ENCODE measurements at places on chromosomes 1 and 21.

DNA sequence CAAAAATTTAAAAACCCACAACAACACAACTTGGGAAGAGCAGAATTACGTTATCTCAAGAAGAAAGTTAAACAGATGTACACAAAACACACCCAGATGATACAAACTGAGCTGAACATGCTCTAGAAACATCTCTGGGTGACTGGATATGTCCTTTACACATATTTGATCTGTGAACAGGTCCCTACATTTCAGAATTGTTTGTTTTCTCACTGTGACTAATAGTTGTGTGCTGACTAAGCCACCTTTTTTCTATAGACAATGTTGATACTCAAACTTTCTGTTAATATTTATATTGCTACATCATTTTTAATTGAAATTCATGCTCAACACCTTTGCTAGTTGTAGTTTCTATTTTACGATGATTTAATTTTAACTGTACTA, 1.0 kb upstream of the F11R start:
- DNase-seq = no peak

DNA sequence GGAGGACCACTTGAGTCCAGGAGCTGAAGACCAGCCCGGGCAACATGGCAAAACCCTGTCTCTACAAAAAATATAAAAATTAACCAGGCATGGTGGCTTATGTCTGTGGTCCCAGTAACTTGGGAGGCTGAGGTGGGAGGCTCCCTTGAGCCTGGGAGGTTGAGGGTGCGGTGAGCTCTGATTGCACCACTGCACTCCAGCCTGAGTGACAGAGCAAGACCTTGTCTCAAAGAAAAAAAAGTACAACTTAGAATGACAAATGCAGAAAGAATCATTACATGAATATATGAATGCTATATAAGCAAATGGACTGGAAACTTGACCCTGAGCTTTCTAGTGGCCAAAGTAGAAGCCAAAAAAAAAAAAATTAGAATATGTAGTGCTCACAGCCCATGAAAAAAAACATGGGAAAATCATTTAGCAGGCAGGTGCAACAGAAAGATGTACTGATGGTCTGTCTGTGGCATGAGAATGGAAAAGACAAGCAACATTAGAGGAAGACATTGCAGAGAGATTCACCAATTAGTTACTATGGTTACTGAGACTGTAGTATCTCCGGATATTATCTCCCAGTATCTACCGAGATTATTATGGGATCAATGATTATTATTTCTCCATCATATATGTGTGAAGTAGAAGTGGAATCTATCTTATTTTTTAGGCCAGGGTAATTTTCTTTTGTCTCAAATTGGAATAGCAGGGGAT, 19.2 kb downstream of the ELAPOR1 start:
- no peak for DNase-seq

DNA sequence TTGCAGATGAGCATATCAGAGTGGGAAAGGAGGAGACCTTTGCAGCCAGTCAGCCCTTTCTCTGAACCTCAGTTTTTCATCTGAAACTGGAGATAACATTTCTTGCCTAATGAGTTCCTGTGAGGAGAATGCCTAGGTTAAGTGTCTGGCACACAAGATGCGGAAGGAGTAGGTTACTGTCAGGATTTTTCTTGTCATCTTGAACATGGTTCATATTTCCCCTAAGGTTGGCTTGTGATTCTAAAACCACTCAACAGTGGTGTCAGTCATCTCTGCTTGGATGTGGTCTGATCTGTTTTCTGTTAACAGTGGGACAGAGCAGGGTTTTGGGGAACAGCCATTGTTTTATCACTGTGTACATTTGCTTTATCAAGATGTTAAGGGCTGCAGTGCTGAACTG, 70.6 kb downstream of the TGFB2 start:
- DNase-seq = no peak

DNA sequence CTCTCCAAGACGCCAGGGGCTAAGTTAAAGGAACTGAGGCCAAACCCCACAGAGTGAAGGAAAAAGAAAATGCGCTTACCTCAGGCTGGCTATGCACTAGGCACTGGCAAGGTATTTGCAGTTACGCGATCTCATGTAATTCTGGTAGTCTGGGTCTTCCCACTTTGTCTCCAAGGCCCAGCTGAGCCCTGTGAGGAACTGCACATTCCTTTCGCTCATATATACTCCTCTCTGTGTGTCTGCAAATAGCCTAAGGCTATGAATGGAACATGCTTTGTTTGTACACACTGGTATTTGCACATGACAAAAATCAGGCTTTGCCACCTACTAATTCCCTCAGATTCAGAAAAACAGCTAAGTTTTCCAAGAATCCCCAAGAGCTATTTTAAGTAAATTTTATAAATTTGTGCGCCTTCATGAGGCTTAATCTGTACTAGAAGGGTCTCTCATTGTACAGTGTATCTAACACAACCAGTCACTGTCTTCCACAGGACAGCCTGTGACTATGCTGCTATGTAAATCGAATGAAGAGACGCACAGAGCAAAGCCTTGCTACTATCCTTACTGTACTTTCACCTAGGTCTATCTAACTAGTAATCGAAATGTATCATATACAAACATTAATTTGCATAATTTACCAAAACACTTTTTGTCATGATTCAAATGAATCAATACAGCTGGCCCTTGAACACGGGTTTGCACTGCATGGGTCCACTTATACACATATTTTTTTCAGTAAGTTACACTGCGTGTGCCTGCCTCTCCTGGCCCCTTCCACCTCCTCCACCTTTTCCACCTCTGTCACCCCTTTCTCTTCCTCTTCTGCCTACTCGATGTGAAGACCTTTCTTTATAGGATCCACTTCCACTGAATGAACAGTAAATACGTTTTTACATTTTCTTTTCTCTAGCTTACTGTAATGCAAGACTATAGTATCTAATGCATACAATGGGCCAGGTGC, 87.0 kb downstream of the SIPA1L2 start:
- no peak for DNase-seq

DNA sequence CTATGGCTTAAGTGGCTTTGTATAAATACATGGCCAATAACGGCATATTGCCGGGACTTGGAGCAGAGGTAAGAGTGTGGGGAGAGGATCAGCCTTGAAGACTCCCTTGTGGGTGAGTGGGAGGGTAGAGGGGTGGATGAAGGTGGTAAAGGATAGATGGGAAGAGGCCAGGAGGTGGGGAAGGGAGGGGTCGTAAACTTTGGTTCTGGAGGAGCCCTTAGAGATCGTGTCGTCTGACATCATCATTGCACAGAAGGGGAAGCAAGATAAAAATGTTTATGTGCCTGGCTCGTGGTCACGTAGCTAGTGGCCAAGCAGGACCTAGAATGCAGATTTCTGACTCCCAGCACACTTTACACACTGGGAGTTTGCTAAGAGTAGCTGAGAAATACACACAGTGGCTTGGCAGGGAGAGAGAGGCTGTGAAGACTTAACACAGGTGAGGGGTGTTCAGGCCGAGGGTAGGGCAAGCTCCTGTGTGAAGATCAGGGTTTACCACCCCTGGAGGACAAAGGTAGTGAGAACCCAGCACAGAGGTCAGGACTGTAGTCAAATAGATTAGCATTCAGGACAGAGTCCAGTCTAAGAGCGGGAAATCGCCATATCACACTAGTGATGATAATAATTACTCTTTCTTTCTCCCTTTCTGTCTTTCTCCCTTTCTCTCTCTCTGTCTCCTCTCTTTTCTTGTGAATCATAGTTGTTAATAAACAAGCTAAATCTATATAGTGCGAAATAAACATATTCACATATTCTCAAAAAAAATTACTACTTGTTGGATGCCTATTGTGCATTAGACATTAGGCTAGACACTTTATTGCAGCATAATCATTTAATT, 75.5 kb downstream of the LRRC8D start:
- DNase-seq = no peak

DNA sequence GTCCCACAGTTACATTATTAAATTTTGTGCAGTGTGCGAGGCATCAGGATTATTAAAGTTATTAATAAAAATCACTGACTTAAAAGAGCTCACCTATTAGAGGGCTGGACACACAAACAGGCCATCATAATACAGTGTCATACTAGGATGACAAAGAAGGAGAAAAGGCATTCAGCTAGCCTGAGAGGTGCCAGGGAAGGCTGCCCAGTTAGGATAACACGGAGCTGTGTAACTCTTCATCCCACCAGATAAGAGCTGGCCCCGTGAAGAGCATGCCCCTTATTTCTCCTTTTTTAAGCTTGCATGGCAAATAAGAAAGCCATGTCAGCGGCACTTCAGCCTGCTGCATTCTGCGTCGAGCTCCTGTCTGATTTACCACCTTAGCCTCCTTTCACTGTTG, 109.5 kb downstream of the KCNK1 start:
- DNase-seq = no peak

DNA sequence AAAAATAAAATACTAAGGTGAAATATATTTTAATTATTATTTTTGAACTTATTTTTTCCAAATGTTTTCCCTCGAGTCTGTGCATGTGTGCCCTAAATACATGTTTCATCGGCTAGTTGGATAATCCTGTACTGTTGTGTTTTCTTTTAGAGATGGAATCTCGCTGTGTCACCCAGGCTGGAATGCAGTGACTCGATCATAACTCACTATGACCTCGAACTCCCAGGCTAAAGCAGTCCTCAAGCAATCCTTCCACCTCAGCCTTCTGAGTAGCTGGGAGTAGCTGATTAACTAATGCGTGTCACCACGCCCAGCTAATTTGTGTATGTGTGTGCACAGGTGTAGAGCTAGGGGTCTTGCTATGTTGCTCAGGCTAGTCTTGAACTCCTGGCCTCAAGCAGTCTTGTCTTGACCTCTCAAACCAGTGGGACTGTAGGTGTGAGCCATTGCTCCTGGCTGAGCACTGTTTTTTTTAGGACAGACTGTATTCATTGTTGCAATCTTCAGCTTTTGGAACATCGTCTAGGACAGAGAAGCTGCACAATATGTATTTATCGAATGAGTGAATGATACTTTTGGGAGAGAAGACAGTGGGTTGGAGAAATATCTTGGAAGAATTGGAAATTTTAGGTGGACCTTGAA, 4.8 kb upstream of the TMCO1 start:
- no peak for DNase-seq
